ENCODE measurements at places on chromosomes 2 and 18.
A peak's percentile ranks its signal among the peaks of the same experiment; 100 is the strongest.

DNA sequence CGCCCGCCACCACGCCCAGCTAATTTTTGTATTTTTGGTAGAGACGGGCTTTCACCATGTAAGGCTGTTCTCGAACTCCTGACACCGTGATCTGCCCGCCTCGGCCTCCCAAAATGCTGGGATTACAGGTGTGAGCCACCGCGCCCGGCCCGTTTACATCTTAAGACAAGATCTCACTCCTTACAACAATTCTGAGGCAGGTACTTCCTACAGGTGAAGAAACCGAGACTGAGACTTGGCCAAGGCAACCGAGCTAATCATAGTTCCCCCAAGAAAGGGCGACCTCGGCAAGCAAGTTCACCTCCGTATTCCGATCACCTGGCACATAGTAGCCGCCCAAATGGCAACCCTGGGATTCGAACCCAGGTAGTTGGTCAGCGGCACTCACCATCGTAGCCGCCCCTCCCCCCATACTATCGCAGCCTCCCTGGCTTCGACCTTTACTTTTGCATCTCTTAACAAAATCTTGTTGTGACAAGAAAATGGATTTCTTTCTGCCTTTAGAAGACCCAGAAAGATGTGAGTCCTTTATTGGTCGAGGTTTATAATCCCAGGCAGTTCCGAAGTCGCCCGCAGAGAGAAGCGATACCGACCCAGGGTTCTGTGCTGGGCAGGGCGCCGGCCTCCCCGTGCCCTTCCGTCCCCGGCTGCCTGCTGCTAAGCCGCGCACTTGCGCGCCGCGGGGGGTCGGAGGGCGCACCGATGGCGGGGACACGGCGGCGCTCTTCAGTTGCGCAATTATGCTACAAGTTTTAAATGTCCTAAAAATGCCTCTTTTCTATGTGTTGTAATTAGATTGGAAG, 1.1 kb upstream of the FZD5 start:
- DNase-seq = peak; percentile 21

DNA sequence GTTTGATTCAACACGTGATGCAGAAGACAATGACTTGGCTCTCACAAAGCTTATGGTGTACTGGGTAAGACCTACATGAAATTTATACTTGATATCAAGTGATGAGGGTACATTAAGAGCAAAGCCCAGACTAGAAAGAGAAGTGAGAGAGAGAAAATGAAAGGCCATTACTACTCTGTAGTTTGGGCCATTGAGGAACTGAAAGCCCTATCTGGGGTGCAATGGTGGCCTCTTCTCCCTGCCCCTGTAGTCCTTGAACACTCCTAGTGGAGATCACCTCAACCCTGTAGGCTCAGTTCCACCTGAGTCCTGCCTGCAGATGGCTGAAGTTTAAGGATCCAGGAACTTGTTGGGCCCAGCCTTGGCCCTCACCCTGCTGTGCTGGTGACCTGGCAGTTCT, 569.8 kb upstream of the MEX3C start:
- no peak for DNase-seq

DNA sequence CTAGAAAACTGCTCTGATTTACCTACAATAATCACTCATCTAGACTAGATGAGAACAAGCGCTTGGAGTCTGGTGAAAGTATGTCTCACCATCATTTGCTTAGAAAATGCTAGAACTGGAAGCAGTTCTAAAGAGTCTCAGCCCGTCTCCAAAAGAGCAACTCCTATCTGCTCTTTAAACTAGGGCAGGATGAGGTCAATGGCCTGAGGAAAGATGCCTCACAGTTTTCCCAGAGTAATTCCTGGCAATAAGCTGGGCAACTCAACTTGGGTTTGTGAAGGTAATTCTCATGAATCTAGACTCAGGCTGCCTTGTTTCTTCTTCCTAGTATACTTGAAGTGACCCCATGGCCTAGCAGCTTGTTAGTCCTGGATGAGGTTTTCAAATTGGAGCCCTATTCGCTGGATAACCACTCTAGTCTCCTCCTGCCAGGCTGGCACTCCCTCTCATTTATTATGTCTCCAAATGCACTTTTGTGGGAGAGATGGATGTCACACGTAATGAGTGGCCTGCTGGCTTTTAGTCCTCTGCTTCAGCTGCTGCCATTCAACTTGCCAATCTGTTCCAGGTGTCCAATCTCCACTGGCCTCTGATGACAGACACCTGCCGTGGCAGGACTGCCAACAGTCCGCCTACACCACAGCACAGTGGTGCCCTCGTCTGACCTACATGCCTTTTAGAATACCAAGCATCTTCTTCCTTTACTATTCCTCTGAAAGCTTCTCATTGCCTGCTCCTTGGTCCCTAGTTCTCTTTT, 80.9 kb downstream of the CABYR start:
- DNase-seq = no peak

- DNase-seq = no peak
Measured at GRCh38 chr2:76446872-76447271, 736.2 kb upstream of the GCFC2 start.

DNA sequence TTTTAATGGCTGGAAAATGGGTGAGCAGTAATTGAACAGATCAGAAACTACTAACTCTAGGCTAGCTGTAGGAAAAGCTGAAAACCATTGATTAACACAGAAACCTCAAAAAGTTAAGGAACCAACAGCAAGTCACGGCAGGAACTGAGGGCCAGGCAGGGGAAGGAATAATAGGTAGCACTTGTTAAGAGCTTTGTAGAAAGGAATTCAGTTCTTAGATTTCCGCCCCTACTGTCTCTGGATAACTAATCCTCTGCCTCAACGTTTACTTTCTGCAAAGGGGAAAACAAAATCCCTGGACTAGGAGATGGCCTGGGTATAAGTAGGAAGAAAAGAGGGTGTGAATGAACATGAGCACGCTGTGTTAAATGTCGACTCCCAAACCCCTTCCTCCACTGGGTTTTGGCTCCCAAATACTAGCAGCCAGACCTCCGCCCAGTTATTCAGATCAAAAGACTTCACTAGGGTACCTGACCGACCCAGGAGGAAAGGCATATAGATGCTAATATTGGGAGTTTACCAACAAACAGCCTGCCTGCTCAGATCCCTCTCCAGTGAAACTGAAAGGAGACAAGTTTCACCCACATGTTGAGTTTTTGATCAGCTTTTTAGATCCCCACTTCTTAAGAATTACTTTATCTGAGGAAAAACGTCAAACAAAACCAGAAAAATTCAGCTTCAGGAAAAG, 12.4 kb downstream of the SMAD2 start:
- no peak for DNase-seq

GRCh38 chr2:1910021-1910420, 165.7 kb upstream of the PXDN start:
- no peak for DNase-seq

- no peak for DNase-seq
Measured at GRCh38 chr18:32877371-32877770, 104.5 kb upstream of the KLHL14 start.

DNA sequence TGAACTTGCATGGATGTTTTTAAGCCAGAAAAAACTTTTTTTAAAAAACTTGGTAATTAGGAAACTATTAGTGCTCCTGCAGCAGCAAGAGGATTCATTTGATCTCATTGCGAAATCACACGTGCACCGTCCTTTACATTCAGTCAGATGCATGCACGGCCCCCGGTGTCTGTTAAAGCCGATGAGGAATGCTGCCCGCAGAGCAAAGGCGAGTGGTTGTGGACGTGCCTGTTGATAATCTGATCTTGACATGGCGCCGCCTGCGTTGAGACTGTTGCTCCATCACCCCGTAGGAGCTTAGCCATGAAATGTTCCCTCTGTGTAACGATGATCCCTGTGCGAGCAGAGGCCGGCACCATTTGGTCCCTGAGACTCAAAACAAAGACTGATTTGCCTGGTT, 300.0 kb downstream of the GBX2 start:
- DNase-seq = no peak

DNA sequence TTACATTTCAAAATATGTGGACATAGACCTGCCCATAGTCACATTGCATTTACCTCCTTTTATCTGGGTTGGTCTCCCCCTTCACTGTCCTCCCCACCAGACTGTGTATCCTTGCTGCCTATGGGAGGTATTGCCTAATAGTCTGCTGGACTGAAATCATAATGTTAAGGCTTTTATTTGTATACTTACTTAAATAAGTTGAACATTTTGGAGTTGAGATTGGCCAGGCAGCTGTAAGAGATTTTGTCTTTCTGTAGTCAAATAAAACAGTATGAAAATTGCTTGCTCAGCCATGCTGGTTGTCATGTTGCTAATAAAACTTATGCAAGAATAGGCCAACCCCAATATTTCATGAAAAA, 280.9 kb downstream of the PTPRM start:
- DNase-seq = no peak

DNA sequence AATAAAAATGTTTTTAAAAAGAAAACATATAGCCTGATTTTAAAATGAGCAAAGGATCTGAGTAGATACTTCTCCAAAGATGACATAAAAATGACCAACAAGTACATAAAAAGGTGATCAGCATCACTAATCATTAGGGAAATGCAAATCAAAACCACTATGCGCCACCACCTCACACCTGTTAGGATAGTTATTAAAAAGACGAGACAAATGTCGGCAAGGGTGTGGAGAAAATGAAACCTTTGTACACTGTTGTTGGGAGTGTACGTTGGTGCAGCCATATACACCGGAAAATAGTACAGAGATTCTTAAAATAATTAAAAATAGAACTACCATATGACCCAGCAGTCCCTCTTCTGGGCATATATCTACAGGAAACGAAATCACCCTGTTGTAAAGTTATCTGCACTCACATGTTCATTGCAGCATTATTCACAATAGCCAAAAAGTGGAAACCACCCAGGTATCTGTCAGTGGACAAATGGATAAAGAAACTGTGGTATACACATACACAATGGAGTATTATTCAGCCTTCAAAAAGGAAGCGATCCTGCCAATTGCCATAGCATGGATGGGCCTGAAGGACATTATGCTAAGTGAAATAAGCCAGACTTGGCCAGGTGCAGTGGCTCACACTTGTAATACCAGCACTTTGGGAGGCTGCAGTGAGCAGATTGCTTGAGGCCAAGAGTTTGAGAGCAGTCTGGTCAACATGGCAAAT, 91.6 kb downstream of the PRKRA start:
- DNase-seq = no peak

DNA sequence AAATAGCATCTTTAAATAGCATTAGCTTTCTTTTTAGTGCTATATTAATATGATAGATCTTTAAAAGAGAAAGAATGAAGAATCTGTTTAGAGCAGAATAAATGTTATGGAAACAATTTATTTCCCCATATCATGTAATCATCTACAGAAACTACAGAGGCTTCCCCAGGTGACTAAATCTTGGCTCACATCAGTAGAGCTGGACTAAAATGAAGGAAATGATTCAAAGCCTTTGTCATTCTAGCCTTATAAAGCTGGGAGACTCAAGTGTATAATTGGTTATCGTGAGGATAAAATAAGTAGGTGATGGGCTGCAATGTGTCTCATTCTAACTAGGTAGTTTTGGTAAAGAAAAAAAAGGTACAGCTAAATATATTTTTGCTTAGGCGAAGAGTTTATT, 83.2 kb upstream of the UNC80 start:
- DNase-seq = no peak

GRCh38 chr18:79527656-79528315, 132.1 kb downstream of the NFATC1 start:
- DNase-seq = no peak

DNA sequence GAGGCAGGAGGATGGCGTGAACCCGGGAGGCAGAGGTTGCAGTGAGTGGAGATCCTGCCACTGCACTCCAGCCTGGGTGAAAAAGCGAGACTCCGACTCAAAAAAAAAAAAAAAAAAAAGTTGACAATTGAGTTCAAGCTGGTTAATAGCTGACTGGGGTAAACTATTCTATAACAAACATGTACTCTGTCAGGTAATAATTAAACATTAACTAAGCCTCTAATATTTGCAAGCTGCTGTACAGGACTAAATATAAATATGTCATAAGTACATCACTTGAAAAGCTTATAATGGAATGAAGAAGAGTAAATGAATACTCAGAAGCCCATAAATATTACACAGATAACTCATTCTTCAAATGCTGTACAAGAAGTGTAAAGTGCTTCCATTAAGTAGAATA, 190.4 kb upstream of the CRIM1 start:
- DNase-seq = no peak

DNA sequence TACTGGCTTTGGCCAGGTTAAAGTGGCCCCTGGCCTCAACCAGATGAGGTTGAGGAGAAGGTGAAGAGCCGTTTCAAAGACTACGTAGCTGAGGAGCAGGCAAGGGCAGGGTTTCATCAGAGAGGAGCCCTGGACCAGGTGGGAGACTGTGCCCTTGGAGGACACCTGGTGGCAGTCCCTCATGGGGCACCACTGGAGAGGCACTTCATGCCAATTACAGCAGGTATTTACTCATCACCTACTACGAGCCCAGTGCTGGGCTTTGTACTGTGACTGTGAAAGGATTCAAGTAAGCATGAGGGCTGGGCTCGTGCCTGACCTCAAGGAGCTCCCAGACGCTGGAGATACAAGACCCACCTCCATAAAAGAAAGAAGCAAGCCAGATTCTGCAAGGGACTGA, 37.6 kb downstream of the SMAD7 start:
- no peak for DNase-seq

- no peak for DNase-seq
Measured at GRCh38 chr2:19764998-19765397, 136.8 kb downstream of the TTC32 start.

DNA sequence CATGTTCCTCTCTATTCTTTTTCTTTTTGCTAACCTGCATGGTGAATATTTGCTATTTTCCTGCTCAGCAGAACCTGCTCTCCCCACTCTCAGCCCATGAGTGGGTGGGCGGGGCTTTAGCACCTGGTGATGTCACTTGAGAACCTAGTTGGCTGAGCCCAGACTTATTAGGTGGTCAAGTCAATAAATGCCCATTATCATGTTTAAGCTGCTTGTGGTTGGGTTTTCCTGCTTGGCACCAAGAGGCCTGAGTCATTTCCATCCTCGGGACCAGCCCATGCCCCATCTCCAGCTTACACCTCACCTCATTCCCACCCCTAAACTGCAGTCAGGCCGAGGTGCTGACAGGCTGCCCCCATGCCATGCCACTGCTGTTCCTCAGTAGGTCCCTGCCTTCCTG, 226.6 kb downstream of the ANKRD30B start:
- DNase-seq = no peak

DNA sequence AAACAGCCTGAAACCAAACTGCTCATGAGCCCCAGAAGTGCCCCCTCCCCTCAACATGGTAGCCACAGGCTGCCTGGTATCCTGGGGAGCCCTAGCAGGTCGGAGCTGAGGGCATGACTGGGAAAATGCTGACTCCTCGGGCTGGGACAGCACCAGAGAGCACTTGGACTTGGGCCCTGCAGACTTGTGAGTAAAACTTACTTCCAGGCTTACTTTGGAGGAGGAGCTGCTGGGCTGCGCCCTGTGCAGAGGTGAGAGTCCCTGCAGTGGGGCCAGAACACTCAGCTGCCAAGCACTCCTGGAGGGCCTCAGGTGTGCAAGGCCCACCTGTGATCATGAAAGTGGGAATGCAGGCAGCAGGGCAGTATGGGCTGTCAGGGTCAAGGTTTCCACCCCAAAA, 119.4 kb downstream of the SEPTIN10 start:
- no peak for DNase-seq

- DNase-seq = no peak
Measured at GRCh38 chr18:56139792-56140254, 498.6 kb downstream of the TXNL1 start.

GRCh38 chr2:118838741-118839455, 8.6 kb downstream of the EN1 start:
- DNase-seq = no peak

- no peak for DNase-seq
Measured at GRCh38 chr2:4140281-4140970, 437.1 kb downstream of the DCDC2C start.

GRCh38 chr2:96209011-96209728, 543 bp upstream of the STARD7 start:
- DNase-seq = no peak
